ENCODE measurements at places on chromosomes 2 and 18. TPM values are rescaled to one million over a fixed set of nuclear protein-coding genes. Genes with fewer than 3 reads are reported as not detected.

Gene LIMS4
- total RNA-seq = 0.21 TPM

Gene TTC27
- total RNA-seq = 44.9 TPM

Gene SNTG2
- total RNA-seq = not detected

Gene TRIM43
- 0.25 TPM for total RNA-seq

Gene ALS2
- total RNA-seq = 14.3 TPM

Gene C2orf15
- total RNA-seq = 0.16 TPM

Gene VIT
- not detected for total RNA-seq

Gene ADGRF3
- total RNA-seq = 3.1 TPM

Gene PLEKHM3
- total RNA-seq = 7.1 TPM

Gene RAB31
- 0.80 TPM for total RNA-seq

Gene GPR45
- total RNA-seq = not detected

Gene EML6
- 0.25 TPM for total RNA-seq

Gene OXER1
- 1.1 TPM for total RNA-seq

Gene C2orf81
- total RNA-seq = 1.6 TPM

Gene NCOA1
- total RNA-seq = 28.2 TPM

Gene ASB18
- total RNA-seq = not detected

Gene MAP3K2
- 49.6 TPM for total RNA-seq

Gene CHRNG
- not detected for total RNA-seq

Gene PTPRM
- 5.6 TPM for total RNA-seq

Gene PRLH
- total RNA-seq = not detected

Gene SLC66A3
- total RNA-seq = 10.0 TPM

Gene POTEI
- not detected for total RNA-seq

Gene FEV
- not detected for total RNA-seq

Gene FRZB
- not detected for total RNA-seq

Gene CAB39
- 176 TPM for total RNA-seq

Gene GALNT5
- not detected for total RNA-seq

Gene ANKRD62
- total RNA-seq = not detected

Gene ITGA4
- total RNA-seq = 96.5 TPM

Gene ACKR3
- total RNA-seq = 1.8 TPM

Gene CRYBA2
- total RNA-seq = not detected

Gene CPO
- total RNA-seq = not detected

Gene C2orf66
- 0.25 TPM for total RNA-seq

Gene ZNG1B
- total RNA-seq = 48.9 TPM

Gene CIB4
- not detected for total RNA-seq

Gene WDR33
- total RNA-seq = 74.2 TPM

Gene ATF2
- 65.9 TPM for total RNA-seq

Gene GPR155
- 1.1 TPM for total RNA-seq

Gene IL1A
- 6.8 TPM for total RNA-seq

Gene CFC1
- total RNA-seq = not detected

Gene FOXD4L1
- total RNA-seq = 0.14 TPM

Gene DUSP19
- total RNA-seq = 1.6 TPM

Gene PSMD1
- 180 TPM for total RNA-seq

Gene VWA3B
- total RNA-seq = not detected

Gene PLEKHH2
- total RNA-seq = 25.1 TPM

Gene MEIS1
- total RNA-seq = not detected

Gene MEP1B
- not detected for total RNA-seq

Gene PLEK
- 0.48 TPM for total RNA-seq

Gene KIAA2012
- total RNA-seq = not detected

Gene SPATA3
- total RNA-seq = not detected

Gene KLHL14
- total RNA-seq = not detected

Gene HOXD13
- not detected for total RNA-seq

Gene NETO1
- not detected for total RNA-seq
